Right atrium auricular region (tissue), 2 donors: ENCODE measurements at places on chromosomes 16 and 17. TPM values are rescaled to one million over a fixed set of nuclear protein-coding genes. Genes with fewer than 3 reads are reported as not detected.

Gene PYY
- total RNA-seq, result not detected

Gene TBC1D26
- not detected for total RNA-seq

Gene KCNG4
- total RNA-seq, result not detected

Gene DNAH3
- total RNA-seq, result not detected

Gene GPRC5B
- 39.4 TPM for total RNA-seq

Gene CLDN7
- 2.3 TPM for total RNA-seq

Gene HAP1
- not detected for total RNA-seq

Gene KRTAP4-4
- total RNA-seq, result not detected

Gene ZG16
- total RNA-seq, result not detected

Gene GPR179
- total RNA-seq, result not detected

Gene CYGB
- 48.7 TPM for total RNA-seq

Gene ANKRD40CL
- total RNA-seq, result not detected

Gene KSR1
- total RNA-seq, result 7.9 TPM

Gene DNAI2
- total RNA-seq, result not detected

Gene PYDC1
- not detected for total RNA-seq

Gene CDYL2
- 2.9 TPM for total RNA-seq

Gene OR1A1
- not detected for total RNA-seq

Gene FBXO39
- not detected for total RNA-seq

Gene KCNJ2
- 10.7 TPM for total RNA-seq

Gene TMEM204
- 42.2 TPM for total RNA-seq

Gene LRRC37A
- 0.90 TPM for total RNA-seq

Gene SHCBP1
- total RNA-seq, result 0.47 TPM

Gene RAB37
- 0.90 TPM for total RNA-seq

Gene ITGAX
- 2.6 TPM for total RNA-seq

Gene ZNF232
- total RNA-seq, result 2.7 TPM

Gene SPATA33
- 1.1 TPM for total RNA-seq

Gene CES5A
- not detected for total RNA-seq

Gene OR2C1
- total RNA-seq, result not detected

Gene PERCC1
- total RNA-seq, result not detected

Gene TAC4
- not detected for total RNA-seq

Gene GRIN2A
- total RNA-seq, result 3.8 TPM

Gene PRAC2
- not detected for total RNA-seq

Gene ESRP2
- 0.59 TPM for total RNA-seq

Gene GALNS
- total RNA-seq, result 18.8 TPM

Gene RASD1
- 131 TPM for total RNA-seq

Gene SYCE1L
- total RNA-seq, result 1.8 TPM

Gene ADAM11
- 6.8 TPM for total RNA-seq

Gene SMIM5
- 6.4 TPM for total RNA-seq

Gene LITAFD
- not detected for total RNA-seq

Gene KANSL1
- total RNA-seq, result 26.6 TPM

Gene KRT33B
- not detected for total RNA-seq

Gene CAVIN1
- 348 TPM for total RNA-seq

Gene ABCA9
- 11.3 TPM for total RNA-seq

Gene VASN
- 17.9 TPM for total RNA-seq

Gene NDUFB10
- 1,046 TPM for total RNA-seq

Gene CHST6
- total RNA-seq, result 3.5 TPM

Gene CSH1
- not detected for total RNA-seq

Gene FOXJ1
- total RNA-seq, result not detected
